Effector memory CD8-positive, alpha-beta T cell (primary cell): ENCODE measurements at places on chromosomes 13 and 19.

GRCh38 chr13:111337206-111337605 is 16.8 kb downstream of the TEX29 start:
- no peak overlapping the region for H3K27ac ChIP-seq
- no peaks in the 10 kb centered on the region for H3K36me3 ChIP-seq
- no peak overlapping the region for H3K4me3 ChIP-seq
- DNase-seq, result no peak
- H3K27me3 ChIP-seq, result no peaks in the 10 kb centered on the region

DNA sequence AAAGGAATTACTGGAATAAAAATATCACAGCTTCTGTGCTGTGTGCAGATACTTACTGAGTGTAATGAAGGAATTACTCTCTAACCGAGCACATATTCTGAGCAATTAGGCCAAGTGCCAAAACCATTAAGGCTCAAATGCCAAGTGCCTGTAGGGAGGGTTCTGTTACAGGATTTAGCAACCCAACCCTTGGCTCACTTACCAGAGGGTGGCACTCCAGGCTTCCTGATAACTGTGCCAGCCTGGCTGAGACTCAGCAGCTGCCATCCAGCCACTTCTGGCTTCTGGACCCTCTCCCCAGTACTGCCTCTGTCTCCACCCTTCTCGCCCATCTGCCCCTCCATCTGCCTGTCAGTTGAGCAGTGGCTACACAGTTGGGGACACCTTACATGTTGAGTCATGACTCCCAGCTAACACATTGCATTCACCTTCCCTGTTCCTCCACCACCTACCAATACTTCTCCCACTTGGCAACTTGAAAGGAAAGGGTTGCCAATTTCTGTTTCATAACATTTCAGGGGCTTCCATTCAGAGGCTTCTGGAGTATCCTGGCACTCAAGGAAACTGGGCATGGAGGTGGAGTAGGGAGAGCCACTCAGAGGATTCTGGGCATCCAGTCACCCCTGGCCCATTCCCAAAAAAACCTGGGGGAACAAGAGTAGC is 110.5 kb downstream of the COG6 start:
- H3K4me1 ChIP-seq, result peaks cover 4% of the 10 kb centered on the region
- no peaks in the 10 kb centered on the region for H3K27me3 ChIP-seq
- H3K27ac ChIP-seq, result no peak overlapping the region
- no peak overlapping the region for H3K4me3 ChIP-seq
- H3K36me3 ChIP-seq, result no peaks in the 10 kb centered on the region
- no peak for DNase-seq

- no peaks in the 10 kb centered on the region for H3K27me3 ChIP-seq
- no peak overlapping the region for H3K4me3 ChIP-seq
- DNase-seq, result no peak
- H3K36me3 ChIP-seq, result peaks cover 4% of the 10 kb centered on the region
- no peaks in the 10 kb centered on the region for H3K4me1 ChIP-seq
Observed at GRCh38 chr19:13083627-13084026, 19.0 kb downstream of the LYL1 start.

DNA sequence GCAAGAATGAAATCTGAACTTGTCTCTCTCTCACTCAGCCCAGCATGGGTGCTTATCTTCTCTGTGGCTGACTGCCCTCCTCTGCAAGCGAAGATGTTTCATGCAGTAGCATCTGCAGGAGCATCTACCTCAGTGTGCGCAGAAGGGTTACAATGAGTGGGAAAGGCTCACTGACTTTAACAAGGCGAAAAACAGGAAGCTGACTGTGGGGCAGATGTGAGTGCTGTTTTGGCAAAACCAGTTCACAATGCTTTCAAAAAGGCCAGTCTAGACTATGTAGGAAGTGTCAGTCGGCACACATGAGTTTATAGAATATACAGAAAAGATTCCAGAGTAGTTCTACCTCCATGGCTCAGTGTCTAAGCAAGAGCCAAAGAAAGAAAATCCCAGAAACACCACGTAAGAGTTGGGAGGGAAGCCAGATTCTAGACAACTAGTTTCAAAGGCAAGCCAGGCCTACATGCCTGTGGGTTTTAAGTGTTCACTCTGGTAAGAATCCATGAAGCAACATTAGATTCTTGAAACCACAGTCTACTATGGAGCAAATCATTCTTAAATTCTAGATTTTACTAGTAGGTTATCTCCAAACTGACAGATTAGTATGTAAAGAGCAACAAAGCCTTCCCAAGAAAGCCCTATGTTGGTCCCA is 124.5 kb downstream of the ABCC4 start:
- no peaks in the 10 kb centered on the region for H3K27me3 ChIP-seq
- H3K4me3 ChIP-seq, result no peak overlapping the region
- H3K27ac ChIP-seq, result no peak overlapping the region
- peaks cover 6% of the 10 kb centered on the region for H3K4me1 ChIP-seq
- no peak for DNase-seq

- peaks cover 71% of the 10 kb centered on the region for H3K36me3 ChIP-seq
- H3K27me3 ChIP-seq, result no peaks in the 10 kb centered on the region
- no peak for DNase-seq
- peak overlapping the region; percentile 97 for H3K27ac ChIP-seq
- H3K4me1 ChIP-seq, result peaks cover 45% of the 10 kb centered on the region
Observed at GRCh38 chr19:49474542-49474924, 518 bp downstream of the FLT3LG start.

GRCh38 chr13:80141123-80141849 is 199.6 kb downstream of the SPRY2 start:
- H3K36me3 ChIP-seq, result no peaks in the 10 kb centered on the region
- H3K27ac ChIP-seq, result no peak overlapping the region
- DNase-seq, result no peak
- H3K4me3 ChIP-seq, result no peak overlapping the region
- no peaks in the 10 kb centered on the region for H3K27me3 ChIP-seq

GRCh38 chr13:40982772-40983171 is 36.3 kb downstream of the ELF1 start:
- peak overlapping the region; percentile 93 for H3K27ac ChIP-seq
- peak overlapping the region; percentile 96 for H3K4me3 ChIP-seq
- H3K36me3 ChIP-seq, result peaks cover 28% of the 10 kb centered on the region
- peak; percentile 52 for DNase-seq

- H3K36me3 ChIP-seq, result no peaks in the 10 kb centered on the region
- no peak overlapping the region for H3K27ac ChIP-seq
- peaks cover 38% of the 10 kb centered on the region for H3K27me3 ChIP-seq
- no peak overlapping the region for H3K4me3 ChIP-seq
- H3K4me1 ChIP-seq, result no peaks in the 10 kb centered on the region
Observed at GRCh38 chr19:43708716-43709115, 7.2 kb upstream of the IRGC start.

GRCh38 chr19:33804021-33804799 is 7.5 kb downstream of the KCTD15 start:
- no peak overlapping the region for H3K4me3 ChIP-seq
- H3K27me3 ChIP-seq, result peaks cover 24% of the 10 kb centered on the region
- peaks cover 7% of the 10 kb centered on the region for H3K36me3 ChIP-seq
- no peaks in the 10 kb centered on the region for H3K4me1 ChIP-seq

- H3K27me3 ChIP-seq, result no peaks in the 10 kb centered on the region
- DNase-seq, result no peak
- no peak overlapping the region for H3K4me3 ChIP-seq
- no peak overlapping the region for H3K27ac ChIP-seq
- H3K4me1 ChIP-seq, result peaks cover 8% of the 10 kb centered on the region
Observed at GRCh38 chr19:15444505-15445226, 5.1 kb downstream of the WIZ start.

DNA sequence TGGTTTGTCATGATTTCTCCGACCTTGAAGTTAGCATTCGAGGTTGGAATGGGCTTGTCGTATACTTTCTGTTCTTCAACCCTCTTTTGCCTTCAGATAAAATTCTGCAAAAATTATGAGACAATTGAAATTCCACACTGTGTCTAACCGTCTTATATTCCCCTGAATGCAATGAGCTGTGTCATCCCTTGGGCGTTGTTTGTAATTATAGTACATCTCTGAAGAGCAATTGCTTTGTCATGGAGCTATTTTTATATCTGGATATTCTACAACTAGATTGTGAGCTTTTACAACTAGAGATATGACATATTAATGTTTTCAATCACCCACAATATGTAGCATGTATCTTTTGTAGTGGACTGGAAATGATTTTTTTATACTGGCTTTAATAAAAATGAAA is 631.8 kb upstream of the SLC10A2 start:
- H3K4me3 ChIP-seq, result no peak overlapping the region
- H3K4me1 ChIP-seq, result no peaks in the 10 kb centered on the region
- no peaks in the 10 kb centered on the region for H3K27me3 ChIP-seq
- no peak overlapping the region for H3K27ac ChIP-seq
- H3K36me3 ChIP-seq, result no peaks in the 10 kb centered on the region

GRCh38 chr19:45920458-45920857 is 5.9 kb upstream of the NANOS2 start:
- H3K27me3 ChIP-seq, result peaks cover 34% of the 10 kb centered on the region
- H3K4me3 ChIP-seq, result no peak overlapping the region
- no peak overlapping the region for H3K27ac ChIP-seq
- no peak for DNase-seq

GRCh38 chr19:44525721-44526430 is 3.6 kb downstream of the CEACAM20 start:
- no peak overlapping the region for H3K27ac ChIP-seq
- no peaks in the 10 kb centered on the region for H3K36me3 ChIP-seq
- no peaks in the 10 kb centered on the region for H3K27me3 ChIP-seq

DNA sequence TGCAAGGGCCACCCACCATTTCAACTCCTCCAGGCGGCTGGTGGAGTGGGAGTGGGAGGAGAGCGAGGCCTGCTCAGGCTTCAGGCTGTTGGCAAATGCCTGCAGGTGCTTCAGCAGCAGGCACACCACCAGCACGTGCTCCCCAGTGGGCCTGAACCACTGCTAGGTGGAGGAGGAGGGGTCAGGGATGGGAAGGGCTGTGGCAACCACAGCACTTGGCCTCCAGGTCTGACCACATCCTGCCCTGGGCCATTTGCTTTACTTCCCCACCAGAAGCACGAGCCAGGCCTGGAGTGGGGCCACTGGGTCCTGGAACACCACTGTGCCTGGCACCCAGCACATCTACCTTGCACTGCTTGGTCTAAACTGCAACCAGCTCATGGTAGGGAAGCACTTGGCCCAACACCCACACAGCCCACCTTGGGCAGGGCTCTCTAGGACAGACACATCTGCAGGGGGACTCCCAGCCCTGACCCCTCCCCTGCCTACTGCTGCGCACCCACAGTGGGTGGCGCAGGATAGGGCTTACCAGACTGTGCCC is 26.2 kb downstream of the TUBA3C start:
- no peaks in the 10 kb centered on the region for H3K36me3 ChIP-seq
- DNase-seq, result no peak
- H3K27ac ChIP-seq, result no peak overlapping the region
- no peaks in the 10 kb centered on the region for H3K4me1 ChIP-seq

GRCh38 chr13:96849091-96849490 is 145.2 kb downstream of the OXGR1 start:
- H3K27me3 ChIP-seq, result no peaks in the 10 kb centered on the region
- no peak overlapping the region for H3K27ac ChIP-seq
- H3K4me1 ChIP-seq, result no peaks in the 10 kb centered on the region
- H3K4me3 ChIP-seq, result no peak overlapping the region
- no peak for DNase-seq
- peaks cover 2% of the 10 kb centered on the region for H3K36me3 ChIP-seq

- no peak overlapping the region for H3K4me3 ChIP-seq
- peaks cover 4% of the 10 kb centered on the region for H3K36me3 ChIP-seq
- H3K27me3 ChIP-seq, result peaks cover 46% of the 10 kb centered on the region
- no peak for DNase-seq
Observed at GRCh38 chr13:112643759-112644459, 45.9 kb upstream of the ATP11A start.

GRCh38 chr13:111337741-111338140 is 17.3 kb downstream of the TEX29 start:
- no peaks in the 10 kb centered on the region for H3K36me3 ChIP-seq
- DNase-seq, result no peak

- no peak overlapping the region for H3K27ac ChIP-seq
- no peak for DNase-seq
Observed at GRCh38 chr19:21617740-21618339, 112.4 kb downstream of the ZNF429 start.

- H3K4me3 ChIP-seq, result no peak overlapping the region
- DNase-seq, result no peak
- H3K4me1 ChIP-seq, result no peaks in the 10 kb centered on the region
- H3K36me3 ChIP-seq, result peaks cover 11% of the 10 kb centered on the region
- no peaks in the 10 kb centered on the region for H3K27me3 ChIP-seq
- H3K27ac ChIP-seq, result no peak overlapping the region
Observed at GRCh38 chr19:10916602-10917001, 11.8 kb downstream of the YIPF2 start.

- no peak overlapping the region for H3K27ac ChIP-seq
- H3K36me3 ChIP-seq, result no peaks in the 10 kb centered on the region
- H3K27me3 ChIP-seq, result no peaks in the 10 kb centered on the region
- DNase-seq, result no peak
- no peaks in the 10 kb centered on the region for H3K4me1 ChIP-seq
Observed at GRCh38 chr13:99828123-99828522, 143.4 kb downstream of the ZIC5 start.

GRCh38 chr13:94139393-94139995 is 340.0 kb downstream of the DCT start:
- peaks cover 6% of the 10 kb centered on the region for H3K27me3 ChIP-seq
- H3K27ac ChIP-seq, result no peak overlapping the region
- H3K4me1 ChIP-seq, result no peaks in the 10 kb centered on the region
- H3K36me3 ChIP-seq, result no peaks in the 10 kb centered on the region

GRCh38 chr13:35879111-35879510 is 252.1 kb downstream of the DCLK1 start:
- no peaks in the 10 kb centered on the region for H3K4me1 ChIP-seq
- no peaks in the 10 kb centered on the region for H3K36me3 ChIP-seq
- H3K4me3 ChIP-seq, result no peak overlapping the region
- H3K27me3 ChIP-seq, result no peaks in the 10 kb centered on the region
- H3K27ac ChIP-seq, result no peak overlapping the region

- H3K27ac ChIP-seq, result peak overlapping the region; percentile 88
- peaks cover 85% of the 10 kb centered on the region for H3K4me1 ChIP-seq
- peaks cover 53% of the 10 kb centered on the region for H3K36me3 ChIP-seq
- peak overlapping the region; percentile 57 for H3K4me3 ChIP-seq
Observed at GRCh38 chr19:38675611-38676010, 28.2 kb downstream of the ACTN4 start.

DNA sequence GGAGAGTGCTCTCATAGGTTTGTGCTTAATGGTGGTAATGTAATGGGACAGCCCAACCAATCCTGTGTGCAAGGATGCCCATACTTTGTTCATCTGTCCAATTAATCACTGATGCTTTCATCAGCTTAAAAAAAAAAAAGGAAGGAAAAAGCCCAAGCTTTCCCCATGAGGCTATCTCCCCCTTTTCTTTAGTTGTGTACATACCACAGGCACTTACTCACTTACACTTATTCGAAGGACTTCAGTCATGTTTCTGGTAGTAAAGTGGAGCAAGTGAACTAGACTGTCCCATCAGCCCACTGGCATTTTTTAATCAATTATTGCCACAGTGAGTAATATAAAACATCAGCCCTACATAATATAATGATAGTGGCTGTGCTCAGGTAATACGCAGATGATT is 183.5 kb upstream of the UFM1 start:
- no peaks in the 10 kb centered on the region for H3K36me3 ChIP-seq
- no peak overlapping the region for H3K4me3 ChIP-seq
- no peaks in the 10 kb centered on the region for H3K27me3 ChIP-seq
- no peaks in the 10 kb centered on the region for H3K4me1 ChIP-seq
- H3K27ac ChIP-seq, result no peak overlapping the region
- no peak for DNase-seq
